Kidney glomerular epithelial cell (primary cell): ENCODE measurements at places on chromosomes 6 and 20.

DNA sequence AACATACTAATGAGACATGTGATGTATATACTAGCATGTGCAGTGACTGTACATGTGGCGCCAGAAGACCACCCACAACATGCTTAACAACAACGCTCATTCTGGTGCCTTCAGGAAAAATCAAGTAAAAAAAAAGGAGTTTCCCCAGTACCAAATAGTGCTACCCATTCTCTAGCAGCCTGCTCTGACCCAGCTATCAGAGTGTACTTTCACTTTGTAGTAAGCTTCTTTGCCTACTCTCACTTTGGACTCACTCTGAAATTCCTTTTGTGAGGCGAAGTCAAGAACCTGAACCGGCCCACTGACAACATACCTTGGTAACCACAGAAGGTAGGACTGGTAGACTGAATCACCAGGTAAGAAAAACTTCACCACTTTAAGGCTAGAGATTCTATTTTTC is 1100.0 kb downstream of the GRIK2 start:
- no peak for DNase-seq

GRCh38 chr6:19444041-19444440 is 393.1 kb upstream of the ID4 start:
- DNase-seq, result no peak

DNA sequence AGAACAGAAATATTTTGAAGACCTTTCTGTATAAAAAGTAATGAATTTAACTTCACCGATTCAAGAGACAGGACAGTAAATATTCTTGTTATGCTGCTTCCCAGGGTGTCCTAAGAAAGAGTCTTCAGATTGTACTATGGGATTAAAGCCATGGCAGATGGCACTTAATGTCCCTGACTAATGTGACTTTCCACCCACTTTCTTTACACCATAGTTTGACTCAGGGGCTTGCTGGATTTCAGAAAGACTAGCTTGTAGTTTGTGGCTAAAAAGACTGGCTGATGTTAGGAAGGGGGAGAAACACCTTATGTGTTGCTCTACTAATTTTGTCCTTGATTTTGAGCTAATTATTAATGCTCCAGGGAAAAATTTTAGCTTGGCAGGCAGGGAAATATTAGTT is 75.9 kb downstream of the UTRN start:
- no peak for DNase-seq

DNA sequence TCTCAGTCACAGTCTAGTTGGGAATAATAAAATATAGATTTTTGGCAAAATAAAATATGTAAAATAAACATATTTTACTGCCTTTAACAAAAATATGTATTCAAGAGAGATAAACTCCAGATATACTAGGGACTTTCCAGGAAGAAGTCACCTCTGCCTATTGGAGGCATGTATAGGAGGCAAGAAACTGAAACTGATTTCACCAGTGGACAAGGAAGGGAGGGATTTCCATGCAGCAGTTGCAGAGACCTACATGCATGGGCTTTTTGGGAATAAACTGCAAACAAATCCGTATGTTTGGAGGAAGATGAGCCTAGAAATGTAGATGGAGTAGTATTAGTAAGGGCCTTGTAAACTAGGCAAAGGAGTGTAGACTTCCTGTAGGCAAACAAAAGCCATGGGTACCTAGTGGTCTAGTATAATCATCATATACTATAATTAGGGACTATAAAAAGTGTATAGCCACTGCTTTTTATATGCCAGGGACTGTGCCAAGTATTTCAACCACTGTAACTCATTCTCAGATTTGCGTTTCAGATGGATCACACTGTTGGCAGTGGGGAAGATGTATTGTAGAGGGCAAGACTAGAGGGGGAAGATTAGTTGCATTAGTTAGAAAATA is 38.9 kb downstream of the CD109 start:
- DNase-seq, result no peak

DNA sequence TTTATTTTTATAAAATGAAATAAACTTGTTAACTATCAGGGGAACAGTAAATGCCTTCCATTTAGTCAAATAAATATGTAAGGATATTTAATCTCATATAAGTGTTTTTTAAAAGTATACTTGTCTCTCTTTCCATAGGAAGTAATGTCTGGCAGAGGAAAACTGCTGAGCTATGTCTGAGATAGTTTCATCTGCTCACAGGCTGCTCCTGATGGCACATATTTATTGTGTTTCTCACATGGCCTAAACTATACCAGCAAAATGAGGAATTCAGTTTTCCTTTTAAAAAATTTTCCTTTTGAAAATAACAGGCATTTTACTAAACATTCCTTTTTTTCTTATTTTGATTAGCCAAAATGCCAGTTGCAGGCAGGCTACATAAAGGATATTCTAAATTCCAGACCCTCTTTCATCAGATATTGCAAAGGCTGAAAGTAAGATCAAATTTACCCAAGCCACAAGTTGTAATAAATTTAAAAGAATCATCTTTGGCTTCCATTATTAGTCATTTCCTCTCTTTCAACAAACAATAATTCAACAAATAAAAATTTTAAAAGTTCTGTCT is 60.1 kb upstream of the RNF146 start:
- no peak for DNase-seq

GRCh38 chr6:112300896-112301295 is 46.2 kb upstream of the RFPL4B start:
- no peak for DNase-seq

DNA sequence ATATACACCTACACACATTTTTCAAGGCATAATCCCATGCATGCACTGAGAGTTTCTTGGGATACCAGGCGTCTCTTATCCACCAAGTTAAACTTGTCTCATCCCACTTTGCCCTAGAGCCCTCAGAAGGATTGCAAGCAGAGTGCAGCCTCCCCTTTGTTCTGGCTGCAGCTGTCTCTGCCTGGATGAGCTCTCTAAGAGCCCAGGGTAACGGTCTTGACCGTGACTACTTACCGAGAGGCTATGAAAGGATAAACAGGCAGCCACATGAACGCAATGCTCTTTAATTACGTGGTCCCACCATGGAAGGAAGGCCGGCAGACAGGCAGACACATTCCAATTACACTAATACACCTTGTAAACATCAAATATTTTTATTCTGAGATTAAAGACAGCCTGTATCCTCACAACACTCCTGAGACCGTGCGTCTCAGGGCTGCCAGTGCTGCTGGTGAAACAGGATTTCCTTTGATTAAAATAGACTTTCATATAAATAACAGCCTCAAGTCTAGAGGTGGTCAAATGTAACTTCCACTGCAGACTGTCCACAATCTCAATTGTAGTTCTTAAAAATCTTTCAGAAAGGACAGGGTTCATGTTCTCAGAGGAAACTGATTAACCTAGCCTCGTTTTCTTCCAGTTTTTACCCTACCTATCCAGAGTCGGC is 210.0 kb upstream of the PRDM1 start:
- no peak for DNase-seq

GRCh38 chr6:167399599-167399998 is 74.7 kb downstream of the TTLL2 start:
- DNase-seq, result no peak

DNA sequence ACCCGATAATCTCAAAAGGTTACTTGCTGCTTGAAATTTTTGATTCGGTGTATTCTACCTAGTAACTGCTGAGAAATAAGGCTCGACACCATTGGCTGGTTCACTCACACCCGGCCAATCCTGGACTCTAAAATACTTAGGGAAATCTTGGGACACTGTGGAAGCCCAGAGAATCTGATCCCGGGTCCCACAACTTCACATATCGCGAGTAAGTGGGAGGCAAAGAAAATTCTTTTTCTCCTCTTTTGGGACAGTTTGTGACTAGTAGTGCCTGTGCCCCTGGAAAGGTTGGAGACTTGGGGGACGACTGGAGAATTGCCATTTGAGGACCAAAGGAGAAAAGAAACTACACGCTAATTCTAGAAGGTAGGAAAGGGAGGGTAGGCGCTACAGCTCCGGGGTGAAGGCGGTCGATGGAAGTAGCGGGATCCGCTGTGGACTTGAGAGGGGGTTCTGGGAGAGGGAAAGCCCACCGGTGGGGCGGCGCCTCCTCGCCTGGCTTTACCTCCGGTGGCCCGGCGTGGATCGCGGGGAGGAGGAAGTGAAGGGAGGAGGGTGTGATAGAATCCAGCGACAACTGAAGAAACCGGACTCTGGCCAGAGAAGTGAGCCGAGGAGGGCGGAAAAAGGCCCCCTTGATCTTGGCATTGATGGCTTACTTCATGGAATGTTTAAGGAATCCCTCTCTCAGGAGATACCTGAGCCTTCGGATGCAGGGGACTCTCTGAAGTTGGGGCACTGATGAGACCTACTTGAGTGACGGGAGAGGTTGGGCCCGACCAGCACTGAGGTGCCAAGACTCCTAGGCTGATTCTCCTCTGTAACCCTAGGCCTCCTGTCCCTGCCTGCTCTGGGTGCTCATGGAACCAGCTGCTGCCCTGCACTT is 18.8 kb upstream of the BTN3A3 start:
- DNase-seq, result peak; percentile 94

DNA sequence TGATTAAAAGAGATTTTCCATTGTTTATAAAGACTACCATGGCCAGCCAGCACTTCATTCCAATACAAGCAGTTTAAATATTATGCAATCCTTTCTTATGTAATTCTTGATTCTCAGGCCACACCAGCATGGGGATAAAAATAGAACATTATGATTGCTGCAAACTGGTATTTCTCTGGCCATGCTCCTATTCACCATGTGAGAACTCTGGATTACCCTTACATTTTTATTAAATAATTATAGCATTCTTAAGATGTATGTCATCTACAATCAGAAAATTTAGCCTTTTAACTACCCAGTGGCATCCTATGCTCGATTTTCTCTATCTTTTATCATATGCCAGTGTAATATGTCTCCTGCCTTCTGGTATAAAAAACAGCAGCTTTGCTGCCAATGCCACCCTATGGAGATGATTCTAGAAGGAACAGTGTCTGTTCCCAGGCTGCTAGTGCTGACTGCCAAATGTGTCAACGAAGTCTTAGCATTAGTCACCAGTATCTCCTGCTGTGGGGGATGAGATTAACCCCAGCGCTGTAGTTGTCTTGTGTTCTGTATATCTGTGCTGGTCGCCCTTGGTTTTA is 501.4 kb downstream of the BCKDHB start:
- DNase-seq, result peak; percentile 39

GRCh38 chr6:13678255-13678983 is 33.2 kb downstream of the RANBP9 start:
- DNase-seq, result no peak

- DNase-seq, result no peak
Measured at GRCh38 chr6:85408039-85408438, 41.8 kb upstream of the NT5E start.

GRCh38 chr6:135212935-135213334 is 31.8 kb downstream of the MYB start:
- no peak for DNase-seq

- no peak for DNase-seq
Measured at GRCh38 chr6:5590187-5590586, 328.9 kb downstream of the FARS2 start.

GRCh38 chr6:11659757-11660156 is 118.8 kb downstream of the ADTRP start:
- no peak for DNase-seq

DNA sequence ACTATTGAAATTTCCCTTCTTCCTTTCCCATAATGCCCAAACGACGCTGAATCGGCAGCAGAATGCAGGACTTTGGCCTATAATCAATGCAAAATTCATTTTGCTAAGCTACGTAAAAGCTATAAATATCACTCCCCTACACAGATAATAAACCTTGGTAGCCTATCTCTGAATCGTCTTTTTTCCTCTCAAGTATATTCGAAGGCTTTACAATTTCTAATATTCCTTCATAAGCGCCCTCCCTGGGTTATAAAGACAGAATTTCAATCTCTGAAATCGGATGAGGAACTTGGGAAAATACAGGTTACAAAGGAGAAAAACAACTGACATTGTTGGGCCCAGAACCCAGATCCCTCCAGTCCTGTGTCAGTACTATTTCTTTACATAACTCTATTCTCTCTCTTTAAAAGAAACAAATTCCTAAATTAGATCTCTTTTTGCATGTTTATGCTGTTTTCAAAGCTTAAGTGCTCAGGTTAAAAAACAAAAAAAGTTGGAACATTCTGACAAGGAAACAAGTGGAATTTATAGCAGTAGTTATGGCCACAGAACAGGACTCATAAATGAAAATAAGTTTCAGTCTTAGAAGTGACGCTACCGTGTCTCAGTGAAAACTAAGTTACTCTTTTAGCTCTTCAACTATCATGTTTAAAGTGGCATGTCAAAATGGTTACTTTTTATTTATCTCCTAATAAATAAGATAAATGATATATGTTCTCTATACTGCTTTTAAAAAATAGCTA is 84.5 kb downstream of the SESN1 start:
- DNase-seq, result no peak

DNA sequence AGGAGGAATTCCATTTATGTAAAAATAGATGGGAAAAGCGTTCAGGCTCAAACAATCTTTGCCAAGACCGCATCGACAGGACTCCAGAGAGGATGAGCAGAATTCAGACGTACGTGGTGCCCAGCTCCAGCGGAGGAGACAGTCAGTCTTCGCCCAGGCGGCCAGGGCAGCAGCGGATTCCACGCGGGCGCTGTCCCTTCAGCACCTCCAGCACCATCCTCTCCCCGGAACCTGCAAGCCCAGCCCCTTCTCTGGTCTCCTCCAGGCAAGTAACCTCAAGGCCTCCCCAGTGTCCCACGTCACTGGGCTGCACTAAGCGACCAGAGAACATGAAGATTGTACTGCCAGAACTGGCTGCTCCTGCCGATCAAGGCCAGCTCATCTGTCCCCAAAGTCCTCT is 2.8 kb upstream of the KCNQ2 start:
- DNase-seq, result peak; percentile 10

DNA sequence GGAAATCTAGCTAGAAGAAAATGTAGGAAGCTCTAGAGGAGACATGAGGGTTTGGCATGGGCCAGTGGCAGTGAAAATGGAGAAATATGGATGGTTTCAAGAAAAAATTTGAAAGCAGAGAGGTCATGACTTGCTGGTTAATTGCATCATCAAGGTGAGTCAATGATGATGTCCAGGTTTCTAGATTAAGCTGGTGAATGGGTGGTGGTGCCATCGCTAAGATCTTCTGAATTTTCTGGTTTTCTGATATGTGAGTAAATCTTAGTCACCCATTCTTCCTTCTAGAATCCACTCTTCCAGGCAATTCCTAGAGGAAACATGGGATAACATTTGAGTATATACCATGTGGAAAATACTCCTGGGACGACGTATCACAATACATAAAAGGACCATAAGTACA is 25.0 kb downstream of the SH3BGRL2 start:
- no peak for DNase-seq

GRCh38 chr20:25016471-25016870 is 23.9 kb upstream of the APMAP start:
- no peak for DNase-seq

GRCh38 chr20:53216856-53217576 is 244.9 kb downstream of the TSHZ2 start:
- peak; percentile 35 for DNase-seq

- no peak for DNase-seq
Measured at GRCh38 chr6:146785001-146785585, 186.3 kb downstream of the ADGB start.

GRCh38 chr6:96786336-96786735 is 50.9 kb downstream of the GPR63 start:
- no peak for DNase-seq
